ENCODE measurements at places on chromosomes 12 and 14. TPM values are rescaled to one million over a fixed set of nuclear protein-coding genes. Genes with fewer than 3 reads are reported as not detected.

Gene ACTR6
- 39.2 TPM for polyA plus RNA-seq

- no peak for DNase-seq
Measured at GRCh38 chr12:65638324-65638723, 186.0 kb upstream of the HMGA2 start.

DNA sequence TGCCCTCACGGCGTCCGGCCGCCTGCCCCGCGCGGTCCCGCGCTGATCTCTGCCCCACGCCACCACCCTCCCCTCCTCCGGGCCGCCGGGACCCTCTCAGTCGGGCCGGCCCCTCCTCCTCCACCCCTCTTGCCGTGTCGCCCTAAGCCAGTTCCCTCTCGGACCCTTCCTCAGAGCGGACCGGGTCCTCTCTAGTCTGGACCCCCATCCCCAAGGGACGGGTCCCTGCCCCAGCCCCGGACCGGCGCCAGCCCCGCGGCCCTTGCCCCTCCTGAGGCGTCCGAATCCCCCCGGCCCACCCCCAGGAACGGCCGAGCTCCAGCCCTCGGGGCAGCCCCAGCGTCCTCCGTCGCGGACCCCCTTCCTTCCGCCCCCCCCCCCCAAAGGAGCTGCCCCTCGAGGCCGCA, 485 bp downstream of the PPP4R4 start:
- no peak for DNase-seq

Gene PRB2
- polyA plus RNA-seq, result 1.5 TPM

DNA sequence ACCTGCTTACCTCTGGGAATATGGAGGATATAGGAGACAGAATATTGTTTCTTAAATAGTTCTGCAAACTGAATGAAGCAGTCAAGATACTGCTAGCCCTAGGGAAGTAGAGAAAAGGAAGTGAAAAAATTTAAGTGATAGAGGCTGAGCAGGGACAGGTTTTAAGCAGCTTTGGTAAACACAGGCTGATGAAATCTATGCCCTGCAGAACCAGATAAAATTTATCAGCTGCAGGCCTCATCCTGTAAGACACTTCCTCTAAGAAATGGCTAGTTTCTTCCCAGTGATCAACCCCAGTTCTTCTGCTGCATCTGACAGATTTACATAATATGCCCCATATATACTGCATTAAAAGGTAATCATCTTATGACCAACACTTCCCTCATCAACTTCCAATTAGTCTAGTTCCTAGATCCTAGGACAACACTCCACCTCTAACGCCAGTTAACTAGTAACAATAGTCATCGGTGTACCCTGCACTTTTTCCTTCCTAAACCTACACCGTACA, 1.3 kb upstream of the ESYT1 start:
- no peak for DNase-seq

GRCh38 chr12:4794491-4794890, 74.3 kb downstream of the GALNT8 start:
- DNase-seq, result no peak

DNA sequence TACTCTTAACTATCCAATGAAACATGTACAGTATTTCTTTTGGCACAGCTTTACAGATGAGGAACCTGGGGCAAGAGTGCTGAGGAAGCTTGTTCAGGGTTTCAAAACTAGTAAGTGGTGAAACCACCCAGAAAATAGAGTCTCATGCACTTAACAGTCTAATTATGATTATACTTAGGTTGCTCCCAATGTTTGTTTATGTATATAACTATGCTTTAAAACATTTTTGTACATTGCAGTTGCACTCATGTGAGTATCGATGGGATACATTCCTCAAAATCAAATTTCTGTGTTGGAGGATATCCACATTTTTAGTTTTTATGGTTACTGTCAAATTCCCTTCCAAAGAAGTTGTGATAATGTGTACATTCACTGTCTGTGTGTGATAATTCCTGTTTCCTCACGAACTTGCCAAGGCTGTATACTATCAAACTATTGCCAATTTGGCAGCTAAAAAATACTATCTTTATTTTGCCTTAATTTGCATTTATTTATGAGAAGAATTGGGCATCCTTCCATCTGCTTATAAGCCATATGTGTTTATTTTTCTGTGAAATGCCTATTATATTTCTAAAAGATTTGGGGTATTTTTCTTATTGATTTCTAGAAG, 143.9 kb upstream of the SSTR1 start:
- DNase-seq, result no peak

Gene NYNRIN
- 54.6 TPM for polyA plus RNA-seq

- DNase-seq, result no peak
Measured at GRCh38 chr14:96905065-96905464, 107.9 kb downstream of the VRK1 start.

Gene APOF
- polyA plus RNA-seq, result 0.08 TPM

- no peak for DNase-seq
Measured at GRCh38 chr12:3243376-3244084, 166.4 kb downstream of the TSPAN9 start.

DNA sequence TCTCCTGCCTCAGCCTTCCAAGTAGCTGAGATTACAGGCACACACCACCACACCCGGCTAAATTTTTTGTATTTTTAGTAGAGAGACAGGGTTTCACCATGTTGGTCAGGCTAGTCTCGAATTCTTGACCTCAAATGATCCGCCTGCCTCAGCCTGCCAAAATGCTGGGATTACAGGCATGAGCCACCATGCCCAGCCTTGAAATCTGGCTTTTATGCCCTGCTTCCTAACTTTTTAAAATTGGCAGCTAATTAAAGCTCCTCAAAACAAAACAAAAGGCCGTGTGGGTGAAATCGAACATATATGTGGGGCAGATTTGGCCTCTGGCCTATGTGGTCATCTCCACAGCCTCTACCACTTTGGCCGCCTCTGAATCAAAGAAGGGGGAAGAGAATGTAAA, 37.9 kb downstream of the KCTD10 start:
- no peak for DNase-seq

Gene CD63
- 592 TPM for polyA plus RNA-seq

GRCh38 chr12:103494734-103495468, 867 bp downstream of the C12orf42 start:
- DNase-seq, result no peak

DNA sequence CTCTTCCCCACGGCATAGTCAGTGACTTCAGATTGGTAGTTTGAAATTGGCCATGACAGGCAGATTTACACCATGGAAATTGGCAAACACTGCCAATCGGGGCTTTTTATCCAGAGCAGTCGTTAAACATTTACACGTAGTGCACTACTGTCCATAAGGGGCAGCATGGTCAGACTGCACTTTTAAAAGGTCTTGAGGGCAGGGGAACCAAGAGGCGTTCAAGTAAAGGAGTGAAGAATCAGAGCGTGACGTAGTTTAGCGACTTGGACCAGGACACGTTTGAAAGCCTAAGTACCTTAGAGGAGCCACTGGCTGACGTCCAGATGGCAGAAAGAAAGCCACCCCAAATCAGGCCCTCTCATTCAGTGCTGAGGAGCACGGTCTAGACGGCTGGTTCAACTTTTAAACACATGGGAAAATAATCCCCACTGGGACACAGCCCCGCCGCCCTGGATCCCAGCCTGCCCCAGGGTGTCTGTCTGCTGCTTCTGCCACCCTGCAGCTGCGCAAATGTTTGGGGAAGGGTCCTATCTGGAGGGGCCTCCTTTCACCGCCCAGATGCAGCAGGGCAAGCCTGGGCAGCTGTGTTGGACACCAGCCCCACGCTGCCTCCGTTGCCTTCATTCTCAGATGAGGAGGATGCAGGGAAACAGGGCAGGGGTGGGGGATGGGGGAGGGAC, 52.5 kb upstream of the PPP2R5C start:
- no peak for DNase-seq

DNA sequence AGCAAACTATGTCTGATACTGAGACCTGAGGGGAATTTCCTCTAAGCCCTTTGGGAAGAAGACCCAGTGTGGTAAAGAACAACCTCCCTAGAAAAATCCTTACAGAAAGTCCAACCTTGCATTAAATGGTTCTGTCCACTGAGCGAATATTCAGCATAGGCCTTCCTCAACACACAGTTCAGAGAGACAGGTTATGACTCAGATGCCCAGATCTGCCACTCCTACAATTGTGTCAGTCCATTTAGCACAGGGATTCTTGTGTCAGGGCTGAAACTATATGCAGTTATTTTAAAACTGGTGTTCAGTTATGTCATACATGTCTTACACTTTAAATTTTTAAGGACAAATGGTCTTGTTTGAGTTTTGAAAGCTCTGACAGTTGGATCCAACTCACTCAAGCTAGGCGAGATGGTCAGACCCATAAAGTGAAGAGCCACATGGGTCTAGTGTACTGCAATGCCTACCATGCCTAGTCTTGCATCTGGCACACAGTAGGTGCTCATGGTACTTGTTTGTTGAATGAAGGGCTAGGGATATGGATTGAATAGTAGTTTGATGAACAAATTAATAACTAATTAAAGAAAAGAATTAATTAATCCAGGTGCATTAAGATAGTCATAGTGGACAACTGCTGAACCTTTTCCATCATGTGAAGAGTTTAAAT, 207.5 kb upstream of the PWP1 start:
- no peak for DNase-seq

DNA sequence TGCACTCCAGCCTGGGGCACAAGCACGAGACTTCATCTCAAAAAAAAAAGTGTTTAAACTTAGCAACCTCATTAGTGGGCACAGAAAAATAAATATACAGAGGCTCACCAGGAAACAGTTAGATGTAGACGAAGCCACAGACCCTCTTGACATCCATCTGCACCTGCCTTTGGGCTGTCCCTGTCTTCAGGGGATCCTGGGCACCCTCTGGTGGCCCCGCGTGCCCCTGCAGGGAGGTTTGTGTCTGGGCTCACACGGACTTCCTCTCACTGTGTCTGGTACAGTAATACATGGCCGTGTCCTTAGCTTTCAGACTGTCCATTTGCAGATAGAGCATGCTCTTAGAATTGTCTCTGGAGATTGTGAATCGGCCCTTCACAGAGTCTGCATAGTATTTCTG, 916.5 kb downstream of the TMEM121 start:
- no peak for DNase-seq

- no peak for DNase-seq
Measured at GRCh38 chr12:58918469-58918844, 1.8 kb downstream of the LRIG3 start.

Gene LMNTD1
- not detected for polyA plus RNA-seq

- DNase-seq, result no peak
Measured at GRCh38 chr14:70726651-70727375, 82.5 kb downstream of the MAP3K9 start.

Data from left kidney (tissue), 8 donors.